HS-5 (cell line): ENCODE measurements at places on chromosomes 4 and X.

DNA sequence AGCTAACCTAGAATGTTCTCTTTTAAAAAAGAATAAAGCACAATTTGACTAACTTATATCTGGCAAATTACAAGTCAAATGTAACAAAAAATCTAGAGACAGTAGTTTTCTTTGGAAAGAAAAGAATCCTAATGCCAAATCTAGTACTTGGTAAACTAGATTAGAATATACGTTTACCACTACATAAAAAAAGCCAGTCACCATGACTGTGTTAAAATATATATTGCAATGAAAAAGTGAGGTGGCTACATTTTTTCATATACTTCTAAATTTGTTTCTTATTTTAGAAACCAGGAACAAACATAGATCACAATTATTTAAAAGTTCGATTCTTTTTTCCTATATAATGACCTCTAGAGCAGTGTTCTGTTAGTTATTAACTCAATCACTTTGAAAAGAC is 29.6 kb upstream of the PPA2 start:
- DNase-seq, result no peak

DNA sequence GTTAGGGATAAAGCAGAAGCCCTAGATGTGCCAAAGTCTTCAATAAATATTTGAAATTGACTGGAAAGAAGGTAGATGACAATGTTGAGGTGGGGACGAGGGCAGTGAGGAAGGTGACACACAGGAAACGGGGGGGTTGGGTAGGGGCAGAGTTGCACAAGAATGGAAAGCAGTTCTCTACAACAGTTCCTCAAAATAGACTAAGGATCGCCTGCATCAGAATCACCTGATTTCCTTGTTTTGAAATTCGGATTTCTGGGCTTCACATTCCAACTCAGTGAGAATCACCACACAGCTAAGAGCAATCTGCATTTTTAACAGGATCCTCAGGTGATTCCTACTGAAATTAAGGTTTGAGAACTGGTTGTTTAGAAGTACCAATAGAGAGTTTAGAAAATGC is 70.6 kb downstream of the ARFIP1 start:
- DNase-seq, result peak; percentile 15

GRCh38 chr4:75771607-75772006 is 47.2 kb downstream of the USO1 start:
- DNase-seq, result no peak

DNA sequence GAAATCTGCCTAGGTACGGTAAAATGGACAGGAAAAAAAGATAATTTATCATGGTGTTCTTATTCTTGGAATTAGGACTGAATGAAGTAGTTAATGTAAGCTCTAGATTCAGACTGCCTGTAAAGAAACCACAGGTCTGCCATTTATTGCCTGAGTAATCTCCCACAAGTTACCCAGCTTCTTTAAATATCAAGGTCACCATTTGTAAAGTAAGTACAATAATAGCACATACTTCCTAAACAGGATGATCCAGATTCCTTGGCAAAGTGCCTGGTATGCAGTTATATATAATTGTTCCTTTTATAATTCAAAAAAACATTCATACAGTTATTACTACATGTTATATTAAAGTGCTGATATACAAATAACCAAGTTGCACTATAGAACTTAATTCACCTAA is 368.6 kb downstream of the HNRNPD start:
- no peak for DNase-seq

GRCh38 chr4:94352163-94352562 is 9.5 kb upstream of the HPGDS start:
- no peak for DNase-seq

DNA sequence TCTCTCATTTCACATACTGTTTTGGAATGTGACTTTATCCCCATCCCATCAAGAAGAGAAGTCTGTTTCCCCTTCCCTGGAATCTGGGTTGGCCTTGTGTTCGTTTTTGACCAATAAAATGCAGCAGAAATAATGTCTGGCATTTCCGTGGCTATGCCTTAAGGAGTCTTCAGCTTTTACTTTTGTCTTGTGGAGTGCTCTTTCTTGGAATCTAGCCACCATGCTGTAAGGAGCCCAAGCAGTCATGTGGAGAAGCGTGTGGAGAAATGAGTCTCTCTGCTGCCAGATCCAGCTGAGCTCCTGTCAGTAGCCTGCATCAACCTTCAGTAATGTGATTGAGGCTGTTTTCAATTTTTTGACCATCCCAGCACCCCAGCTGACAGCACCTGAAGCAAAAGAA is 84.4 kb upstream of the ARMCX2 start:
- DNase-seq, result no peak

DNA sequence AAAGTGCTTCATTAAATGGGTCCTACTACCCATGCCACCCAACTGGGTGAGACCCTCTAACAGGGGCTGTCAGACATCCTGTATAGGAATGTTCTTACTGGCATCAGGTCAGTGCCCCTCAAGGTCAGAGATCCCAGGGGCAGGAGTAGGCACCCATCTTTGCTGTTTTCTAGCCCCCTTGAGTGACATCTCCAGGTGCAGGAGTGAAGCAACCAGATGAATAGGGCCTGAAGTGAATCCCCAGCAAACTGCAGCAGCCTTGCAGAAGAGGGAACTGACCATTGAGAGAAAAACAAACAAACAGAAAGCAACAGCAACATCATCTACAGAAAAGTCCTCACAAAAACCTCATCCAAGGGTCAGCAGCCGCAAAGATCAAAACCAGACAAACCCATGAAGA is 55.8 kb upstream of the GNRHR start:
- DNase-seq, result no peak

- DNase-seq, result no peak
Observed at GRCh38 chrX:121949041-121949760, 901.8 kb downstream of the GLUD2 start.

- DNase-seq, result no peak
Observed at GRCh38 chr4:17577665-17578481, 875 bp downstream of the LAP3 start.

DNA sequence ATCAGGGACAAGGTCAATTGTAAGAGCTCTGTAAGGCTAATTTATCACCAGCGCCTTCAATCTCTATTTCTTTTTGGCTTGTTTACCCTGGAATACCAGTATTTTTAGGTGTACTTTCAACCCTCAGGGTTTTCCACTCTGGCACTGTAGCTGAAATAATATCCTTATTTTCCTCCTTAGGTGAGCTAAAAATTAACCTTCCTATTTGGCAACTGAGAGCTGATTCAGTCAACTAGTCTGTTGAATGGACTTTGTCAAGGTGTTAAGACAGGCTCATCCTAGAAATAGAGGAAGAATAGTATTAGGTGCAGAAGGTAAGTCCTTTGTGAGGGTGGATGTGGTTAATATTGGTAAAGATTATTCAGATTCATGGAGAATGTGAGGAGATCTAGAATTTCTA is 101.3 kb upstream of the BANK1 start:
- DNase-seq, result no peak

- DNase-seq, result no peak
Observed at GRCh38 chrX:100745806-100746537, 14.1 kb upstream of the SYTL4 start.

- DNase-seq, result no peak
Observed at GRCh38 chrX:78105944-78106650, 2.0 kb downstream of the PGK1 start.

GRCh38 chr4:3827616-3828492 is 61.7 kb downstream of the ADRA2C start:
- no peak for DNase-seq

GRCh38 chr4:112765317-112765974 is 128.5 kb downstream of the LARP7 start:
- no peak for DNase-seq

DNA sequence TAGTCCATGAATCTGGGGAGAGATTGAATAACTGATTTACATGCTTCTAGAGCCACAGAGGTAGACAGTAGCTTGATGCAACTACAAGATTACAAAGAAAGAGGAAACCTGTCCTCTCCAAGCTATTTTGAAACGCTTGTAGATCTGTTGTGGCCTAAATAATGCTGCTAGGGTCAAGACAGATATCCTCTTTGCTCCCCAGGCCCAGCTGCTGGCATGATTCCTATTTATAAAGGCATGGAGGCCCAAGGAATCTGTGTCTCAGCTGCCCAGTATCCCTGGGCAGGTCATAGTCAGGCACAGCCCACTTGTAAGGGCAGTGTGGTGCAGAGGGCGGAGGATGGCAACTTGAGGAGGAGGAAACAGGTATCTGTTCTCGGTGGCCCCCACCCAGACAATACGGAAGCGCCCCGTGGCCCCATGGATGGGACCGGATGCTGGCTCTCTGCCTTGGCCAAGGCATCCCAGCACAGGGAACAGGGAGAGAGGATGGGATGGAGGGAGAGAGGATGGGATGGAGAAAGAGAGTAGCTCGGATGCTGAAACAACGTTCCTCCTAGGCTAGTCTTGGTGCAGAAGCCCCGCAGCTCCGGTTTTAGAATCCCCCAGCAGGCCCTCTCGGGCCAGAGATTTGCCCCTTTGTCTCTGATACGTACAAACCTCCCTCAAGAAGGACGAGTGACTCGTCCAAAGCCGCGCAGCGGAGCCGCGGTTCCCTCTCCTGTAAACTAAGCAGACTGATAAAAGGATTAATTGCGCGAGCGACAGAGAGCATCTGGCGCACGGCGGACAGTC is 767 bp upstream of the SMIM20 start:
- no peak for DNase-seq

- no peak for DNase-seq
Observed at GRCh38 chr4:177451108-177451500, 8.9 kb upstream of the AGA start.

DNA sequence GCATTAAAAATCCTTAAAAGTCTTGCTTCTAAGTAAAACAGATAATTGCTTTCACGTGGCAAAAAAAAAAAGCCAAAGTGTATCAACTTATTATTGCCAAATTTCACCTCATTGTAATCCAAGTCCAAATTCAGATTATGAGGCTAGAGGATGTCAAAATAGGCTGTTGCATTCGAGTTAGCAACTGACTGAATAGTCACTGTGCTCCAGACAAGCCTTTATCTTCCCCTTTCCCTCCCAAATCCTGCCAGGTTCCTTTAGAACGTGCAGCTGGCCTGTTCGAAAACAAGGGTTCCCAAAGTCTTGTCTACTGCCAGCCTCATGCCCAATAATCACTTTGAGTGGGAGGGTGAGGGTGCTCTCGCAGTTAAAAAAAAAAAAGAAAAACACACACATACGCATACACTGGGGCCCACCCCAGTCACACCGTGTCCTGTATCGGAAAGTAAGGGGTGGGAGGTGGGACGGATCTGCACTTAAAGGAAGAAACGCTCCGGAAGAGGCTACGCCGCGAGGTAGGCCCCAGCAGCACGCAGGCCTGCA is 603 bp downstream of the MAD2L1 start:
- DNase-seq, result no peak

GRCh38 chr4:16415751-16416150 is 189.5 kb upstream of the TAPT1 start:
- DNase-seq, result no peak

DNA sequence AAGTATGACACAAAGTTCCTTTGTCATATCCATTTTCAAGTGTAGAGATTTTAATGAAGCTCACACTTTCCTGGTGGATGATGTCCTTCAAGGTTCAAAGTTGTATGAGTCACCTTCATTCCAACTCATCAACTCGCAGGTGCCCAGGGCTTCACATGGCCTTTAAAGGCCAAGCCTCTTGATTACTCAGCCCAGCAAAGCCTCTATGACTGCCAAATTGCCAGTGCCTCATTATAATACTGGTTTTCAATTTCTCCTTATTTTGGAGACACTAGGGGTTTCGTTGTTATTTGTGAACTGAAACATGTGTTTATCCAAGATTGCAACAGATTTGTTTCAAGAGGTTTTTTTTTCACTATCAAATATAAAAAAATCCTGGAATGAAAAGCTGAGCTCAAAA is 45.9 kb upstream of the PPP3CA start:
- DNase-seq, result peak; percentile 32

GRCh38 chr4:100894339-100894870 is 376.6 kb upstream of the EMCN start:
- no peak for DNase-seq

- no peak for DNase-seq
Observed at GRCh38 chr4:98577956-98578355, 80.5 kb downstream of the TSPAN5 start.

DNA sequence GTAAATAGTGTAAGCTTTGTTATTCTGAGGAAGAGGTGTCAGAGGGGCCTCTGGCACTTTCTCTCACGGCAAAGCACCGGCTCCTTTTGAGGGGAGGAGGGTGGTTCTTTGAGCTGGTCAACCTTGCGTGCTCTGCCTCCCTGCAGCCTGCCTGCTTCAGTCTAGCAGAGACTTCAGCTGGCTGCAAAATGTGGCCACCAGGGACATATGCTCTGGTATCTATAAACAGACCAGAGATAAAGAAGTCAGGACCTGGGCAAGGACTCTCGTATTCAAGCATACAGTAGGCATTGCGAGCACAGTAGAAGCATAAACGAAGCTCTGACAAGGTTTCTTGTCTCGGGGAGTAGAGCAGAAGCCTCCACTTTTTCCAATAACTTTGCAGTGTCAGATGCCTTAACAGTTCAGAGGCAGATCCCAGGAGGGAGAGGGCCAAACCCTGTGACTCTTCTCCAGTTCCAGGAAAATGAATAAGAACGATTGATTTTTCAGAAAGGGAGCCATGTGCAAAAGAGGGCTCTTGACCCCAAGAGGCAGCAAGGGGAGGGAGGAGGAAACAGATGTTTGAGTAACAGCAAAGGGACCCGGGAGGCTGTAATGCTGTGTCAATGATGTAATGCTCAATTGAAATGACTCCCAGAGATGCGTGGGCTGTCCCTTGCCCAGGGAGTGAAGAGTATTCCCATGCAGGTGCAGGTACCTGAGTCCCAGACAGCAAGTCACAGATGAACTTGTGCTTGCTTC is 57.9 kb upstream of the TEX13D start:
- DNase-seq, result no peak

- no peak for DNase-seq
Observed at GRCh38 chr4:148057516-148057915, 325.6 kb downstream of the ARHGAP10 start.

- DNase-seq, result no peak
Observed at GRCh38 chr4:120317713-120318112, 251.1 kb upstream of the MAD2L1 start.

DNA sequence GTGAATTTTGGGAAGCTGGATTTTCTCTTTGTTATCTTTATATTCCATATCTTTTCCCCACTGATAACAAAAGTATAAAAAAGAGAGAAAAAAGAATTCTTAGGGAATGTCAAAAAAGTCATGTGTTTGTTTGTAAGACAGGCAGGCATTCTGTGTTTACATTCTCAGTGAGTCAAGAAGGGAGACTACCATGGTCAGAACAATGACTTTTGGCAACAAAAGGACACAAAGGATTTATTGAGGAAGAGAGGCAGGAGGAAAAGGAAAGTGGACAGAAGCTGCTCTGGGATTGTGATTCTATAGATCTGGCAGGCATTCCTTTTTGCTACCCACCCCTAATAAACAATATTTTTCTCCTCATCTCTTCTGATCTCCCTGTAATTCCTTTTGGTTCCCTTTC is 5.9 kb upstream of the ANK2 start:
- no peak for DNase-seq

DNA sequence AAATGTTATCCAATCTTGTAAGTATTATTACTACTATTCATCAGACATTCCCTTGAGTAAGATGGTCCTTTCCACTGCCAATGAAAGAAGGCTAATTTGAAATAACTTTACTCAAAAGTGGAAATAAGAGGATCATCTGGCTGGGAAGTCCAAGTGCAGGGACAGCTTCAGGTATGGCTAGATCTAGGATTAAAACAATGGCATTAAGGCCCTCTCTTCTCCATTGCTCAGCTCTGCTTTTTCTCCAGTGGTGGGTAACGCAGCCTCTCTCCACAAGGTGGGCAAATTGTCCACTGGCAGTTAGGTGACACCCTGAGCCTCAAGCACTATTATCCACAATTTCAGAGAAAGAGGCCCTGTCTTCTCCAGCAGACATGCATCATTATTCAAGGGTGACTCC is 66.7 kb upstream of the PGM2 start:
- DNase-seq, result no peak
